ENCODE measurements at places on chromosomes 11 and 22.

GRCh38 chr11:32630844-32631243, 47.2 kb downstream of the EIF3M start:
- DNase-seq = no peak

GRCh38 chr11:13126430-13126829, 117.3 kb downstream of the RASSF10 start:
- DNase-seq = no peak

DNA sequence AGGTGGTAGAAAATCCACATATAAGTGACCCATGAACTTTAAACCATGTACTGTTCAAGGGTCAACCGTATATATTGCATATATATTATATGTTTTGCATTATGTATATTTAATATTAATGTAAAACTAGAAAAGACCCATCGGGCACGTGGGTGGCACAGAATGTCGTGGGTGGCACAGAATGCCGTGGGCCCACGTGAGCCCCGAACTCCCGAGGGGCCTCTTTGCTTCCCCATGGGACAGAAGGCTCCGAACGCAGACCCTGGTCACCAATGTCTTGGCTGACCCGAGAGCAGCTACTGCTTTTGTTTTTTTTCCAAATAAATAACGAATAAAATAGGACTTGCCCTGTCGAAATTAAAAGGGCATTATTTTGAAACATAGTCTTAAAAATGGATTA, 415.4 kb downstream of the BRD1 start:
- no peak for DNase-seq

DNA sequence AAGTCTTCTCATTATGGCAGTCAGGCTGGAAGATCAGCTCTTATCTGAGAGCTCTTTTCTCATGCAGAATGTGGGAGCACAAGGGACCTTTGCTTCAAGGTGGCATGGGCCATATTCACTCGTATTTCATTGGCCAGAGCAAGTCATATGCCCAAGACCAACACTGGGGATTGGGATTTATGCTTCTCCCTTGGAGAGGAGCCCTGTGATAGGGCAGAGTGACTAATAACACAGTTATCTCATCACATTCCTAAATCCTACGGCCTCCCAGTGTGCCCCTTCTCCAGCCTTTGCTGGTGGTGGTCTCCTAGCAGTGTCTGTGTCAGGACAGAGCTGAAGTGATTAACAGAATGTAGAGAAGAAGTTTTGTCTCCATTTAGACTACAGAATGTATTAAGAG, 48.6 kb downstream of the SYT9 start:
- no peak for DNase-seq

DNA sequence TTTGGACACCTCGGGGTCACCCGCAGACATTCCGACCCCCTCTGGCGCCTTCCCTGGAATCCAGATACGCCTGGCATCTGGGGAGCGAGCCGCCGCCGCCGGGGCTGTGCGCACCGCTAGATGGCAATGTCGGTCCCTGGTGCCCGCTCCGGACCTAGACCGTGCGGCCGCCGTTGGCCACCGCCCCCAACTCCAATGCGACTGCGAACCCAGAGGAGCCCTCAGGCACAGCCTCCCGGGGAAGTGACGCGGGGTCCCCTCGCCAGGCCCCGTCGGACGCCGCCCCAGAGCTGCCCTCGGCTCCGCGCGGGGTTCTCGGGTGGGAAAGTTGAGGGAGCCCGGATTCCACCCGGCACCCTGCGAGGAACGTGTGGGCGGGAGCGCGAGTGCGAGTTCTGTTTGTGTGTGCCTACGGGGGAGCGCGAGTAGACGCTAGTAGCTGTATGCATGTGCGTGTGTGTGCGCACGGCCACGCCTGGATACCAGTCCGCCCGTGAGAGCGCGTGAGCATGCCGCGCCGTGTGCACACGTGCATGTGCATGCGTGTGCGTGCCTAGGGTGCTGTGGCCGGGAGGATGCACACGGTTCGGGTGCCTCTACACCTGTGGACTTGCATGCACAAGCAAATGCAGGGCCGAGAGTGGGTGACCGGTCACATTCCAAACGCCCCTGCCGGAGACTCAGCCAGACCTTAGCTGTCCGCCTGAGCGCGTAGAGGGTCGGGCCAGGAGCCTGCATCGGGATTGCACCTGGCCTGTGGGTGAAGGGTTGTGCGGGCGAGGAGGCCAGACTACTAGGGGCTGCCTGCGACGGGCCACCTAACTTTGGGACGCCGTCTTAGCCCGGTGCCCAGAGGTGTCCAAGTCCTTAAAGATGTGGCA, 1.9 kb downstream of the CHRM4 start:
- DNase-seq = no peak

- no peak for DNase-seq
Measured at GRCh38 chr11:59011655-59012397, 72.5 kb downstream of the GLYATL1 start.

DNA sequence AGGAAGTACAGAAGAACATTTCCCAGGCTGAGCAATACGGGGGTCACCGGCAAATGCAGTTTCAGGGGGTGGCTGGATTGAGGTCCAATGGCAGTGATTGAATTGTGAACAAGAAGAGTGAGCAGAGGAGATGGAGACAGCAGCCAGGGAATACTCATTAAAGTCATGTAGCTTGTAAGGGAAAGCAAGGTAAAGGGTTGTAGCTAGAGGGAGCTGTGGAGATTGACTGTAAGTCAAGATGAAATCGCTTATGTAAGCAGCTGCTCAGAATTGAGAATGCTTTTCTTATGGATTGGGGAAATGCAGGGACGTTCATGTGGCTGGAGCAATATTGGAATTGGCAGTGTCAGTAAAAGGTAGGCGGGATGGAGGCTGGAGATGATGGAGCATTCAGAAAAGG, 111.4 kb upstream of the TBCEL start:
- DNase-seq = no peak

- DNase-seq = no peak
Measured at GRCh38 chr11:95556011-95556341, 233.6 kb downstream of the FAM76B start.

DNA sequence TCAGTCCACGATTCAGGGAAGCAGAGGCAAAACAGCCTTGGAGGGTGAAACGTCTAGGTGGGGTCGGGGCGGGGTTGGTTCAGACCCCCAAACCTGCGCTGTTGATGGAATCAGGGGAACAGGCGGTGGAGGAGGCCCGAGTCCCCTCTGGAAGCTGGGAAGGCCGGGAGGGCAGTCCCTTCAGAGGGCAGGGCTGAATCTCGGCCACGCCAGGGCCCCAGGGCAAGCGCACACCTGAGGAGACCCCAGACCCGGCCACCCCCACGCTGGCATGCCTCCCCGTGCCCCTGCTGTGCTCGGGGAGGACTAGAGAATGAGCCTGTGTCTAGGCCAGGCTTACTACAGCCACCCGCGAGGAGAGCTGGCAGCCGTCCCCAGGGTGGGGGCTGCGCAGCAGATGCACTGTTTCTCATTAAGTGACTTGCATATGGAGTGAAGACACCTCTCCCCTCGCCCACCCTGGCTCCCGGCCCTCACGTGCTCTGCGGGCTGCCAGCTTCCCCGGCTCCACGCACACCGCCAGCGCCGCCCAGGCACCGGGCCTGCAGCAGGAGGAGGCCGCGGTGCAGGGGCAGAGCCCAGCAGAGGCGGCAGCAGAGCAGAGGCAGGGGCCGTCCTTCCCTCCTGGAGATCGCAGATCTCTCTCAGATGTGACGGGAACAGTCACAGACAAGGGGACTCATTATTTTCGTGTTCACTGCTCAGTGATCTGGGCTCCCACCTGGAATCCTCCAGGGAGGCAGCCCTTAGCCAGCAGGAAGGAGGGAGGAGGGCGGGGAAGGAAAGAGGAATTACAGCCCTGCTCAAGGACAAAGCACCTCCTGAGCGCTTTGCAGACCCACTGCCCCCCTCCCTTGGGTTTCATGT, 47.1 kb upstream of the OPCML start:
- no peak for DNase-seq

- no peak for DNase-seq
Measured at GRCh38 chr11:34318111-34319037, 39.4 kb downstream of the ABTB2 start.

DNA sequence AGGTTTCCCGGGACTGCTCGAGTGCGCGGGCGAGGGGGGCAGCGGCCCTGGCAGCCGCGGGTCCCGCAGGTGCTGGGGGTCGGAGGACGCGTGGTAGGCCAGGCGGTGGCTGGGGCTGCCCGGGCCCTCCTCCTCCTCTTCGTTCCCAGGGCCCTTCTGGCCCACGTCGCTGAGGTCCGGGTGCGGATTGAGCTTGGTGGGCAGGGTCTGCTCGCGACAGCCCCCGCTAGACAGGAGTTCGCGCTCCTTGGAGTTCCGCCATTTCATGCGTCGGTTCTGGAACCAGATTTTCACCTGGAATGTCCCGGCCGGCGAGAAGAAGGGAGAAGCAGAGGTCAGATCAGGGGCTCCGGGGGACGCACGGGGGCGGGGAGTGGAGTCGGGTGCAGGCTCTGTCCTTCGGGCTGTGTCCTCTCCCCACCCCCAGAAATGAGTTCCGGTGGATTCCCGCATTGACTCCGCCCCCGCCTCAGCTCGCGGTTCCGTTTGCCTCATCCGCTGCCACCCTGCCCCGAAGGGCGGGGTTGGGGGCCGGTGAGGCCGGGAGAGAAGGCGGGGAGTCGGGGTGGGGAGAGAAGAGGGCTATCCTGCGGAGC, 3.9 kb downstream of the DBX1 start:
- no peak for DNase-seq

DNA sequence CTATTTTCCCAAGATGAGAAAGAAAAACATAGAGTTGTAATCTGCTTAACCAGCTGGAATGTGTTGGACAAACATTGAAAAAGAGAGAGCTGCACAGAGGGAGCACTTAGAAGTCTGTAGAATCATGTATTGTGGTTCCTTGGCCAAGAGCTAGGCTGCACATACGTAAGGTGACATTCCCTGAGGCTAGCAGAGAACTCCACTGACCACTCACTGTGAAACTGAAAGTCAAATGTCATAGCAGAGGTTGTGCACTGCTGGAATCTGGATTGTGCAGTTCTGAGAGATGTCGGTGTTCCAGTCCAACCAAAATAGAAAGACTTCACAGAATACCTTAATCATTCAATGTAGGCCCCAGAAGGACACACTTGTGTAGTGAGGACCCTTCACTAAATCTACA, 772.8 kb upstream of the RAG2 start:
- no peak for DNase-seq

DNA sequence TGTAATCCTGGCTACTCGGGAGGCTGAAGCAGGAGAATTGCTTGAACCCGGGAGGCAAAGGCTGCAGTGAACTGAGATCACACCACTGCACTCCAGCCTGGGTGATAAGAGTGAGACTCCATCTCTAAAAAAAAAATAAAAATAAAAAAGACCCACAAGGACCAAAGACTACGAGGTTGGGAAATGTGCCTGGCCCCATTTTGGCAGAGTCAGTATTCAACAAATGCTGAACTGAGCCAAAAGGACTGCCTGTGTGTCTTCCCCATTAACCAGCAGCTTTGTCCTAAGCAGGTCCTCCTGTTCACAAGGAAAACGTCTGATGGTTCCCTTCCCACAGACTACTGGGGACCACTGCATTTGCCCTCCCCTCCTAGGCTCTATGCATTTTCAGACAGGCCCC, 27.6 kb downstream of the ADORA2A start:
- DNase-seq = no peak

DNA sequence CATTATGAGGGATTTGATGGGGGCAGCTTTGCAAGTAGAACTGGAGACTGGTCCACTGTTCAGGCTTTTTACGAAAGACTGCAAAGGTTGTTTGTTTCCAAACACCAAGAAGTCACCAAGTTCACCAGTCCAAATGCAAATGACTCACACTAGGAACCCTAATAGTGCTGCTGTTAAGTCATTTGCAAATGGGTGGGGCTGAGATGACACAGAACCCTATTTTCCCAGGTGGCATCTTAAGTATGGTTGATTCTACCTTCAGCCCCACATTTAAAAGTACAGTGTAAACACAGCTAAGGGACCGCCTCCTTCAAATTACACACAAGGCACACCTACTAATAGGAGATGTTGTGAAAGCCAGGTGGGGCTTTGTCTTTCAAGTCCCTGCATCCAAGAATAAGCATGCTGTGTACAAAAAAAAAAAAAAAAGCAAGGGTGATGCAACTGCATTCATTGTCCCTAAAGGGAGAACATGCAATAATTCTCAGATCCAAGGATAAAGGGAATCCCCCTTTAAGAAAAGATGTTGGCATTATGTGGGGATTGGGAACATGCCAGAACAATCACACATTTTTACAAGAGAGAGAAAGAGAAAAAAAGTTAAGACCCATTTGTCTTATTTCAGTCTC, 27.3 kb downstream of the BDNF start:
- peak; percentile 88 for DNase-seq

- no peak for DNase-seq
Measured at GRCh38 chr11:36241497-36241896, 47.7 kb downstream of the COMMD9 start.

GRCh38 chr11:83140691-83141455, 16.1 kb upstream of the PCF11 start:
- DNase-seq = no peak

DNA sequence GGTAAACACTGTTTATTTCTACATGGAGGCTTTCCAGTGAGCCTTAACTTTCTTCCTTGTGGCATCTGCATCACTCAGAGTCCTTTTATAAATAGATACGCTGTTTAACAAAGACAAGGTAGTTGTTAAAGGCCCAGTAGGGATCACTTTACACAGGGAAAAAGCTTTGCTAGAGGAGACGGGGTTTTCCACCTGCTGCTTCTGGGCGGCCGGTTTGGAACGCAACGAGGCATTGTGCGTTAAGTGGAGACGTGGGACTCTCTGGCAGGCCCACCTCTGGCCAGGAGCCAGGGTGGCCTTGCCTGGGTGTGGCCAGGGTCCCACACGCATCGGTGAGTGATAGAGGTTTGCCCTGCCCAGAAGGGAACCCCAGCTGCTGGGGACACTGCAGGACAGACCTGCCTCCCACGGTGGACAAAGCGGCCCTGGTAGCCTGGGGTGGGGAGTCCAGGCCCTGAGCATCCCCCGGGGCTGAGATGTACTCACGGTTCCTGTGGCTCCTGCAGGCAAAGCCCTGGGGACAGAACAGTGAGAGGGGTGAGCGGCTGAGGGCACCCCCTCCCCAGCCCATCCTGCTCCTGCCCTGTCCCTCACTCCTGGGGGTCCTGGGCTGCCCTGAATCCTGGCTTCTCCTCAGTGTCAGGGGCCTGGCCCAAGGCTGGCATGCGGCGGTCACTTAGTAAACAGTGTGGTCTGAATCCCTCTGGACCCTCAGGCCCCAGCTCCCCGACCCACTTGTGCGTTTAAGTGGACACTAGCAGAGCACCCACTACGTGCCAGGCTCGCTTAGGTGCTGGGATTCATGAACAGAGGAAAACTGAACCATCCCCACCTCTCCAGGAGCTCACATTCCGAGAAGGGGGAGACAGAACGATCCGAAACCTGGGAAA, 4.2 kb downstream of the IL17REL start:
- DNase-seq = no peak

- DNase-seq = no peak
Measured at GRCh38 chr11:69939551-69940245, 120.5 kb upstream of the FGF3 start.

- no peak for DNase-seq
Measured at GRCh38 chr11:127070808-127071207, 70.2 kb upstream of the KIRREL3 start.

GRCh38 chr11:107741044-107741823, 29.4 kb upstream of the SLN start:
- DNase-seq = no peak

DNA sequence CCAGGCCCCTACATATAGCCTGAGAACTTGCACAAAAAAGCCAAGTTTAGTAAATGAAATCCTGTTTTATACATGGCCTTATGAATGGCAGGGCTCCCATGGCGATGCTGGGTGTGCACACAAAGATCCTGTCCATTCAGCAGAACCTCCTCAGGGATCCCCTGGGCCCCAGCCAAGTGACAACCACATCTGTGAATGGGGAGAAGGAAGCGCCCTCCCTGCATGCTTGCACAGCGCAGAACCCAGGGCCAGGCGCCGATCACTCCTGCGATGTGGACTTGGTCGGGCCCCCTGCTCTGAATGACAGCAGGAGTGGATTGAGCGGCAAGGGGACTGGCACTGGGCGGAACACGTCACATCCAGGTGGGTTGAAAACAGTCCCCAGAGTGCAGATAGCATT, 4.5 kb upstream of the CDC42EP2 start:
- DNase-seq = no peak

Data from NCI-H1436 treated with DMSO at 0.1 percent for 48 hours (cell line).